Stimulated activated CD8-positive, alpha-beta memory T cell treated with anti-CD3 and anti-CD28 coated beads, Interleukin-7, amount 100 ng/mL, for 24 hours (primary cell): ENCODE measurements at places on chromosomes 7 and 10.

- no peak for DNase-seq
Observed at GRCh38 chr10:2844925-2845324, 222.4 kb upstream of the PFKP start.

- DNase-seq, result no peak
Observed at GRCh38 chr7:93148144-93148543, at the start of gene SAMD9L. SAMD9L (minus strand) TSS chr7:93148385; CDS start chr7:93135971, 12,414 bp downstream.

GRCh38 chr10:18767981-18768380, 108.8 kb downstream of the ARL5B start:
- no peak for DNase-seq

DNA sequence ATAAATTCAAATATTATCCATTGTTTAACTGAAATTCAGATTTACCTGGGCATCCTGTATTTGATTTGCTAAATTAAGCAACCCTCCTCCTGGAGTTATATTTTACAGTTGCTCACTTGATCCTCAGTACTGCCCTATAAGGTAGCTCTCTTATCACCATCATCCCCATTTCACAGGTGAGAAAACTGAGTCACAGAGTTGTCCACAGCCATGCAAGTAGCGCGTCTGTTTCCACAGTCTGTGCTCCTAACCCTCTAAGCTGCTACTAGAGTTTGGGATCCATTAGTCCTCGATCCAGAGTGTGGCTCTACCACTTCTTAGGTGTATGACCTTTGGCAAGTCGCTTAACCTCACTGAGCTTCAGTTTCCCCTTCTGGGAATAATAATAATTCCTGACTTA, 34.9 kb upstream of the KDM7A start:
- DNase-seq, result no peak

- no peak for DNase-seq
Observed at GRCh38 chr10:44325157-44325556, 59.7 kb downstream of the CXCL12 start.

GRCh38 chr10:15813415-15813814, 46.9 kb downstream of the MINDY3 start:
- no peak for DNase-seq

DNA sequence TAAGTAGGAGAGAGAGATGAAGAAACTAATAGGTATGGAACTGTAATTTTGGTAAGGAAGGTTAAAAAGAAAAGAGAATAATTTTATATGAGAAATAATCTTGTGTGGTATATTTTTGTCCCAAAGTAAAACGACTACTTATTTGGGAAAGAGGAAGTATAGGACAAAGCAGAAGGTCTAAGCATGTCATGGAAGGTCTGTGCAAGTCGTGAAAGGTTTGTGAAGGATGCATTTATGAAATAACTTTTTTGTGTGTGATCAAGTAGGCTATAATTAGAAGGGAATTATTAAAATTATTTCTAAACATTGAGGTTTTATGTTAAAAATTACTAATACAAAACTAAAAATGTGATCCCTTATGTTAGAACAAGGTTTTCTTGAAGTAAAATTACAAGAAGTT, 63.3 kb downstream of the ZNF783 start:
- no peak for DNase-seq

DNA sequence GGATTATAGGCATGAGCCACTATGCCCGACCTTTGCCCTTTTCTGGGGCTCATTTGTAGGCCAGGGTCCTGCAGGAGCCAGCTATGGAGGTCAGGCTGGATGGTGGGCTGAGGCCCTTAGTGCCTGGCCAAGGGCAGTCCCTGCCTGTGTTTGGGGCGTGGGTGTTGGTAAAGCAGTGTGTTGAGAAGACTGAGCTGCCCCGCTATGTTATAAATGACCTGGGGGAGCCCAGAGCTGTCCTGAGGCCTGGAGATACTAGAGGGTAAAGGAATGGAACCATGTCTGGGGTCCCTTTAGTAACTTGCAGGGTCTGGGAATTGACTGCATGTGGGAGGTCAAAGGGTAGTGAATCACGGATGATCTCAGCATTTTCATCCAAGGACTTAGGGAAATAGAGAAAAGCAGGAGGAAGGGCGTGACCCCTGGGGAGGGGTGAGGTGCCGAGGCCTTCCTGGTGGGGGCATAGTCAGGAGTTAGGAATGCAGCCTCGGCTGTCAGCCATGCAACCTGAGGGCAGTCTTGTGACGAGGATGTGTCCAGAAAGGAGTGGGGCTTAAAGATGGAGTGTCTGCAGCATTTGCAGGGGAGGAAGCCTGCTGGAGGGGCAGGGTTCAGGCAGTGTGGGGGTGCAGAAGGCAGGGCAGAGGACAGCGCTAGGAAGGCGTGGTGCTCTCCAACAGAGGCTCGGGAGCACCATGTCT, 31.5 kb downstream of the TMEM248 start:
- no peak for DNase-seq

DNA sequence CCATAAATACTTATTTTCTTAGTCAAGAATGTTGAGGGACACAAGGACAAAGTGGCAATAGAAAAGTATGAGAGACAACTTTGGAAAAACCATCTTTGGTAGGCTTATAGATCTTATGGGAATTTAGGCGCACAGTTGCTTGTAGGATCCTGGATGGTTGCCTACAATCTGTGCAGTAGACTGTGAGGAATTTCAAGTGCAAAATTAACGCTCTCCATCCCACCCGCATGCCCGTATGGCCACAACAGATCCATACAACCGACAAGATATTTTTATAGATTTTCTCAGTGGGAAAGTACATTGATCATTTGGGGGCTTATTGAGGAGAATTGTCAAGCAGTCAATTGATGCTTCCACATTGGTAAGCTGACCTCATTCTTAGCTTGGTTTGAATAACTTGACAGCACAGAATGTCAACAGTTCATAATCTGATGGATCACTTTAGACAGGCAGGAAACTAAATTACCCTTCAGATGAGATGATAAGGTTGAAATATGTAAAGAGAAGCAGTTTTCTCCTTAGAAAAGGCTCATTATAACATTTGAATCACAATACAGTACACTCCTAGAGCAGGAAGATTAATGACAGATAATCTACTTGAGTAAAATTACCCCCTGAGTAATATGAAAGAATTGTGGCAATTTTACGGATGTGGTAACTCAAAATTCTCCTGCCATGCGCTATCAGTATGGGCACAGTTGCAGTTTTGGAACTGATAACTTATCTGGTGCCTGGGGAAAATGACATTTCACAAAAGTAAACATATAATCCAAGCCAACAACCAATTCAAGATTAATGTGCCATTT, 479.7 kb downstream of the KIF20B start:
- DNase-seq, result no peak
